Kidney tubule cell (primary cell): ENCODE measurements at places on chromosomes 12 and 14.
A peak's percentile ranks its signal among the peaks of the same experiment; 100 is the strongest.

DNA sequence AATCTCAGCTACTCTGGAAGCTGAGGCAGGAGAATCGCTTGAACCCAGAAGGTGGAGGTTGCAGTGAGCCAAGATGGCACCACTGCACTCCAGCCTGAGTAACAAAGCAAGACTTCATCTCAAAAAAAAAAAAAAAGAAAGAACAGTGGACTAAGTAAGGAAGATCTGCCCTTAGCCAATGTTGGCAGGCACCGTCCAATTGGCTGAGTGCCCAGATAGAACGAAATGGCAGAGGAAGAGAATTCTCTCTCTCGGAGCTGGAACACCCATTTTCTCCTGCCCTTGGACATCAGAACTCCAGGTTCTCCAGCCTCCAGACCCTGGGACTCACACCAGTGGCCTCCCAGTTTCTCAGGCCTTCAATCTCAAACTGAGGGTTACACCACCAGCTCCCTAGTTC lies 49.9 kb downstream of the ESR2 start:
- no peak for DNase-seq

DNA sequence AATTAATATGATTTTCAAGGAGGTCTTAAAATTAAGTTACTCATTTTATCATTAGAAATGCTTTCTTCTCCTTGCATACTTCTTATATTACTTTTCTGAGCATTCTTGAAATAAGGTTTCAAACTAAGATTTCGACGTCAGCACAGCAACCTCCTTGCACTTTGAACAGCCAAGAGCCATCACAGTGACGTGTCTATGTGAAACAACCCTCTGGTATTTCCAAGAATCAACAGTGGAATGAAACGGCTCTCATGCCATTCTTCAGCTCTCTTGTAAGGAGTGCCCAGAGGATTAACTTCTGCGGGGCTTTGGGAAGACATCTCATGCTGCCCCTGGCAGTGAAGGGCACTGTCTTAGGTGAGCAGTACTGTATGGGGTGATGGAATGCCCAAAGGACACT lies 109.2 kb downstream of the EFCAB11 start:
- DNase-seq = peak; percentile 33

DNA sequence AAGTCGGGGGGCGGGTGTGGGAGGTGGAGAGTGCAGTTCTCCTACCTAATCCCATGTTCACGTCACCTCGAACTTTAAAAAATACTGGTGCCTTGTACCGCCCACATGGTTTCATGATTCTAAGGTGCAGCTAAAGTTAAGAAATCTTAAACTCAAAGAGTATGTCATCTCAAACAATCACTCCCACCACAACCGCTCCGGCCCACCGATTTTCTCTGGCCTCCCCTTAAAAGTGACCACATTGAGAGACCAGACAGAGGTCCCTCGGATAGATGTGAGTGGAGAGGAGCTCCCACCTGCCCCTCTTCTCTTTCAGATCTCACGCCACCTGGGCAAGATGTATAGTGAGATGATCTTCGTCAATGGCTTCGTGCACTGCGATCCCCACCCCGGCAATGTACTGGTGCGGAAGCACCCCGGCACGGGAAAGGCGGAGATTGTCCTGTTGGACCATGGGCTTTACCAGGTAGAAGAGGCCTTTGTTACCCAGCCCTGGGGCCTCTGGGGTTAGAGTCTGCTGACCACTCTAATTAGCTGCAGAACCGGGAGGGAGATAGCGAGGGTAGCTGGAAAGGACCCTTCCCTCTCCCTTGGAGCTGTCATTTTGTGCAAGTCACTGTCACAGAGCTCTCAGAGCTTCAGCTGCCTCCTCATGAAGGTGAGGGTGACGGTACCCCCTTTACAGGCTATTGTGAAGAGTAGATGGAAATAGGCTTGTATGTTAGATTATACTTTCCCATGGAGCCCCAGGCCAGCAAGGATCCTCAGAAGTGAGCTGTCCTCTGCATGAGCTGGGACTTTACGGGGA lies 124.4 kb downstream of the ADCK1 start:
- DNase-seq = no peak

- no peak for DNase-seq
Observed at GRCh38 chr14:101498526-101498860, 62.8 kb upstream of the DIO3 start.
